ENCODE measurements at places on chromosomes 4 and X.

DNA sequence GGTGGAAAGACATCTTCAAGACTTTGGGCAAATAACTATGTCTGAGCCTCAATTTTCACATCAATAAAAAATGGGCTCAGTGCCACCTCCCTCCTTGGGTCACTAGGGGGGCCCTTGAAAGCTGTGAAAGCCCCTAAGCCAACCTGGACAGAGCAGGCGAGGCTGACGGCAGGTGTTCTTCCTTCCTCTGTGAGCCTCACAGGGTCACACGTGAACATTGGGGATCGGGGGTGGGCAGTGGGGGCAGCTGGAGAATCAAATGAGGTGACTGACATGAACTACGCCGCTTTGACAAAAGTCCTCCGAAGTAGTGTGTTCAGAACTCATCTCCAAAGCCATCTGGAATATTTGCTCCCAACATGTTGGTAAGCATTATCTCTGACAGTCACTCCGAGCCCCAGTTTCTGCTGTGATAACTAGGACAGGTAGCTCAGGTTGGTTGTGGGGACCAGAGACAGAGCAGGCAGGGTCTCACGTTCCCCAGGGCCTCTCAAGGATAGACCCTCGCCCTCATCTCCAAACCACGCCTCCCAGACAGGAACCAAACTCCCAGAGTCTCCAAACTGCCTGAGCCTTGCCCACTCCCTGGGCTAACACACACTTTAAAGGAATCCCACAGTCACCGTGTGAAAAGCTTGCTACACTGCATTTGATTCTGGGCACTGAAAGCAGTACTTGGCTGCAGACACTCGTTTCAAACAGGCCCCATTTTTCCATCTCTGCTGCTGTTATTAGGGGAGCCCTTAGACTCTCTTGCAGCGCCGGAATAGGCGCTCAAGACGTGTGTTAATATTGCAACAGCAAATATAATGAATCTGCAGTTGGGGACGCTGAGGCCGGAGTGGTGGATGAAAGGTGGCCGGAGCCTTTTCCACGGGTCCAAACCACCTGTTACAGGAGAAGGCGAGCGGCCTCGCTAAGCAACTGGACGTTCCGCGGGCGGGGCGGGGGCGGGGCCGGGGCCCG is 717 bp upstream of the WFS1 start:
- DNase-seq, result no peak

DNA sequence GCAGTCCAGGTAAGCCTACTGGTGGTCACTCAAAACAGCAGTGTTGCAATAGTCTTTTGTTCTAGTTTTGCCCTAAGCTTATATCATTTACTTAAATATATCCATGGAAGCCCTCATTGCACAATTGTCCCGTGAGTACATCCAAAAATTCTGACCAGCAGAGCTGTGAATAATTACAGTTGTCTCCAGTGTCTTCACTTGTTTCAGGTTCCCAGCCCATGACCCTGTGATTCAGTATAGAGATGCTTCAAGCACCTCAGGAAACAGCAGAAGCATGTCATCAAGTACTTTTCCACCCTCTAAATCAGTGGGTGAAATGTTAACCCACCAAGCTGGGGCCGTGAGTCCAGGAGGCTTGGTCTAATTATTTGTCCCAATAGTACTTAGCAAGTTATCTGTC is 214.9 kb upstream of the RPS6KA3 start:
- no peak for DNase-seq

DNA sequence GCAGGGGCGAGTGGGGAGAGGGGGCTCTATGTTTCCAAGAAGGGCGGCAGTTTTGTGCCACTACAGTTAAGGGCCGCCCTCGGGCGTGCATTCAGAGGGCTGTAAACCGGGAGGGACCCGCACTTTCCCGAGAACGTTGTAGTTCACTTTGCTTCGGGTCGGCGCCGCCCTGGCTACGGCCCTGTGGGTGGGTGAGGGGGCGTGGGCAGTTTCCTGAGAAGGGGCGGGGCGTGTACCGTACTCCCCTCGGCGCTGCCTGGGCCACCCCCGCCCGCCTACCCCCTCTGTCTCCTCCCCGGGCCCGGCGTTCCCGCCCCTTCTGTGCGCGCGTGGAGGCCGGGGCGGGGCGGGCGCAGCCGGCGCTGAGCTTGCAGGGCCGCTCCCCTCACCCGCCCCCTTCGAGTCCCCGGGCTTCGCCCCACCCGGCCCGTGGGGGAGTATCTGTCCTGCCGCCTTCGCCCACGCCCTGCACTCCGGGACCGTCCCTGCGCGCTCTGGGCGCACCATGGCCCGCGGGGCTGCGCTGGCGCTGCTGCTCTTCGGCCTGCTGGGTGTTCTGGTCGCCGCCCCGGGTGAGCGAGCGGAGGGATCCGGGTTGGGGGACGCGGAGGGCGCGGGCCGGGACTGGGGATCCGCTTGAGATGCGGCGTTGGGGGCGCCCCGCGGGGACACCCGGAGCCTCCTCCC is at the start of gene CD99:
Gene CD99, plus strand, starts transcription at position 440 of the 687 bp plus-strand sequence. Its CDS starts 66 bp downstream, at position 506.
- DNase-seq, result no peak

DNA sequence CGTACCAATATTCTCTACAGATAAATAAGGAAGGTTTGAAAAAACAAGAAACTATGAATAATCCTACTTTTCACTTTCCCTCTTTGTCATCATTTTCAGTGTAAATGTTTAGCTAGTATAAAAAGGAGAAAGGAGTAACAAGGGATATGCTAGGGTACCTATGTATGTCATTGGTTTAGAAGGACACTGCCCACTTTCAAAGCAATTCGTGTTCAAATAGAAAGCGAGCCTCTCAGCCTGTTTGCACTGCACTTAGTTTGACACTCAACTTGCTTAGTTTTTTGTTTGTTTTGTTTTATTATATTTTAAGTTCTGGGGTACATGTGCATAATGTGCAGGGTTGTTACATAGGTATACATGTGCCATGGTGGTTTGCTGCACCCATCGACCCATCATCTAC is 21.6 kb upstream of the RXFP1 start:
- DNase-seq, result no peak

DNA sequence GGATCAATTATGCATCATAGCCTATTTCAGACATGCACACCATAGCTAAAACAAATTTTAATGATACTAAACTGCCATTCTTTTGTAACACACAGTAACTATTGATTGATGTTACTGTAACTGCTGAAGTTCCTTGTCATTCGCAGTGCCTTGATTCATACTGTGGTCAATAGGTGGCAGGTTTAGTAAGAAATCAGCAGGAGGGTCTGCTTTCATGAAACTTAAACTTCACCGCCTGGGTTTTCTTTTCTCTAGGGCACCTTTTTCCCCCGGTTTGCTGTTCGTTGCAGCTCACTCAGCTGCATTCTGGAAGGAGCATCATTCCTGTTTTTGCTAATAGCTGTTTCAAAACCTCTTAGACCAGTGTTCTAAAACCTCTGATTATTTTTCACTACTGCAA is 88.1 kb downstream of the RPA4 start:
- DNase-seq, result no peak

- DNase-seq, result no peak
Measured at GRCh38 chr4:118360106-118360505, 7.3 kb upstream of the PRSS12 start.

DNA sequence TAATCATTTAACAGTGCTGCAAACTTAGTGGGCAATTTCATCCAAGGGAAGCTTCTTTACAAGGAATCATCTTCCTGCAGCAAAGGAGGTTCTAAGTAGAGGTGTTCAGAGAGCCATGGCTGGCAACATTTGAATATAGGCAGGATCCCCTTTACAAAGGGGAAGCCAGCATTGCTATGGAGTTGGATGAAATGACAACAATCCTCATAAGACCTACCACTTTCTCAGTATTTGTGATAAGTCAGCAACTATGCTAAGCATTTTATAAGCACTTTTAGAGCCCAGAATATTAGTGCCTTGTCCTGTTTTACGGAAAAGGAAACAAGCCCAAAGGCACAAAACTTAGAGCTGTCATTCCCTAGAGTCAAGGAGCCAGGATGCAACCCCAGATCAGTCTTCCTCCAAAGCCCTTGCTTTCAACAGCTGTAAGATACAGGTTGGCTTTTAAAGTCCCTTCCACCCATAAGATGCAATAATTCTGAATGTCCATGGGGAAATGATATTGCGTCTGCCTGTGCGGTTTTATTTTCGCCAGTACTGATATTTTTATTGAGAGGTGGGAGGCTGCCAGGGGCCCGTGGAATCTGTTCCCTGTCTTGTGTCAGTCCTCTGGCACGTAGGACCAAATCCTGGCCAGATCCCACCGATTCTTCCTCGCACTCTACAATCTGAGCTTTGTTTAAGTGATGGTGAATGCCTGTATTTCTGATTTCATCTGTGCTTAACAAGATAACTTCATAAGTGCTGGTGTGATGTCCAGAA is 59.1 kb downstream of the SMIM20 start:
- no peak for DNase-seq
